Midbrain (tissue), 1 donor: ENCODE measurements at places on chromosomes 3 and 15.
A peak's percentile ranks its signal among the peaks of the same experiment; 100 is the strongest.

DNA sequence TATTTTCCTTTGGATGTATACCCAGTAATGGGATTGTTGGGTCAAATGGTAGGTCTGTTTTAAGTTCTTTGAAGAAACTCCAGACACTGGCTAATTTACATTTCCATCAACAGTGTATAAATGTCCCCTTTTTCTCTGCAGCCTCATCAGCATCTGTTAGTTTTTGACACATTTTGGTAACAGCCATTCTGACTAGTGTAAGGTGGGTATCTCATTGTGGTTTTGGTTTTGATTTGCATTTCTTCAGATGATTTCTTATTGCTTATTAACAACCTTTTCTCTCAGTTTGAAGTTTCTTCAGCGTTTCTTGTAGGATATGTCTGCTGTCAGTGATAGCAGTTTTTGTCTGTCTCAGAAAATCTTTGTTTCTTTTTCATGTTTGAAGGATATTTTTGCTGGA, 15.4 kb downstream of the GALK2 start:
- no peak for DNase-seq

DNA sequence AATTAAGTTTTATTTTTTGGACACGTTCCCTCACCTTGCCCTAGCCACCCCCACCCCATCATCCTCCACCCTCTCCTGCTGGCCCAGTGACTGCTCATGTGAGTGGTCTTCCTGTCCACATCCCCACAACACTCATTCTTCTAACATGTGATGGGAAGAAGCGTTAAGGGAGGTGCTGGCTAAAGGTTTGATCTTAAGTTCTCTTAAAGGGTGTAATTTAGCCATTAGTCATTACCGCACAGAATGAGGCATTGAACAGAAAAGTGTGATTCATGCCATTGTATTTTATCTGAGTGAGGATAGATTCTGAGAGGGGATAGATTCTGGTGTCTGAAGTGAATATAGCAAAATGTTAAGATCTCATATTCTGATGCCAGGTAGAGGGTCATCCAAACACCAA, 272.9 kb upstream of the TPM1 start:
- DNase-seq = no peak

- DNase-seq = no peak
Measured at GRCh38 chr15:50381438-50381837, 26.4 kb upstream of the GABPB1 start.

- no peak for DNase-seq
Measured at GRCh38 chr3:46672349-46672695, 21.2 kb downstream of the ALS2CL start.

- no peak for DNase-seq
Measured at GRCh38 chr3:23518441-23518840, 287.3 kb upstream of the UBE2E1 start.

DNA sequence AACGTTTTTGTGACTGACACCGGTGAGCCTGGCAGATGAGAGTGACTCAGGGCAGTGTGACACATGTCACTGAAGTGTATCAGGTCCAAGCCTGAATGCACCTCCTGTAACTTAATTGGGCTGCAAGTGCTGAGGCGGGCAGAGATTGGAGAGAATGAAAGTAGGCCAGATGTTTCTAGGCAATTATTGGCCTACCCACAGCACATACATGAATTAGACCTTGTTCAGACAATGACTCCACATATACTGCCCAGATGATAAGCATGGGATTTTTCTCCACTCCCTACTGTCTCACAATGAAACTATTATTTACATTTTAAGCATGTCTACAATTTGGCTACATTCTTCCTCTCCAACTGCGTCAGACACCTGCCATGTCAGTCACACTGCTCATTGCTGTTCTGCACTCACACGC, 187.3 kb upstream of the ZNF385D start:
- DNase-seq = no peak

DNA sequence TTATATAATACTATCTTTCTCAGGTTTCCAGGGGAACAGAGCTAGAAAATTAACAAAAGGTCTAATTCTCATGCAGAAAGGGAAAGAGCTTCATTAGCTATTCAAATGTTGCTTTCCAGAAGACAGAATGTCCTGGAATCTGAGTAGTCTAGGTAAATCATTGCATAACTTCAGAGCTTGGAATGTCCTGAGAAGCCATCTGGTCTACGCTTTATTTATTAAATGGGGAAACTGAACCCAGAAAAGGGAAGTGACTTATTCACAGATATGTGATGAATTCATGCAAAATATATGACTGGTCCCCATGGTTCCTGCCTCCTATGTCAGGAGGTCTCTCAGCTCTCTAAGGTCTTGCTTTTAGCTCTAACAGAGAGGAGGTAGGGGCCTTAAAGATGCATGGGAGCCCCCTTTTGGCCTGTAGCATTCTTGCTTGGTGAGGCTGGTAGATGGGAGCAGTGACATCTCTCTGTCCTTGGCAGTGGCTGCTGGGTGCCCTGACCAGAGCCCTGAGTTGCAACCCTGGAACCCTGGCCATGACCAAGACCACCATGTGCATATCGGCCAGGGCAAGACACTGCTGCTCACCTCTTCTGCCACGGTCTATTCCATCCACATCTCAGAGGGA, 99.2 kb downstream of the CEMIP start:
- peak; percentile 21 for DNase-seq

GRCh38 chr3:26281284-26281985, 341.1 kb upstream of the LRRC3B start:
- no peak for DNase-seq

DNA sequence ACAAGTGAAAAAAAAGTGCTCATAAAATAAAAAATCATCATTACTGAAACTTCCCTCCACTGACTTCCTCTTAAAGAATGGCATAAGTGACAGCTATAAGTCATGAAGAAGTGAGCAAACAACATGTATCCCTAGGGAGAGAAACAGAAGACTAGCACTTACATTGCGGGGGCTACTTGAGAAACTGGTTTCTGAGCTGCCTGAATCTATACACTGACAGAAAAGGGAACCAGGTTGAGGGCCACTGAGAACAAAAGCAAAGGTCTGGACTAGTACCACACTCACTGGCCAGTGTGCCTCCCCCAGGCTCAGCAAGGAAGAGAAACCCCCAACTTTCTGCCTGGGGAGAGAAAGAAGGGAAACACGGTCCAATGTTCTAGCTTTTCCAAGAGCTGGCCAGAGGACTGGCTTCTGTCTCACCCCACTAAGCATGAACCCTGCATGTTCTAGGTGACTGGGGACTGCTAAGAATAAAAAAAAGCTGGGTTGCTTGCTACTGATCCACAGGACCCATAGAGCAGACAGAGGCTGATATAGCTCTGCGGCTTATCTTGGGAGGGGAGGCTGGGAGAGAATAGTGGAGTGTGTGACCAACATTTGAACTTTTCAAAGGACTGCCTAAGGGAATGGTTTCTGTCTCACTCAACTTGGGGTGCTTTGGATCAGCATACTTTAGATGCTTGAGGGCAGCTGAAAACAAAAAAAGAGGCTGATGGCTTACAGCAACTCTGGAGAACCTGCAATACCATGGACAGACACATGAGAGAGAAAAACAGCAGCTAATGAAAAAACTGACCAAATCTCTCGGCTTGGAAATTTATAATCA, 8.1 kb downstream of the RAD18 start:
- no peak for DNase-seq

- no peak for DNase-seq
Measured at GRCh38 chr15:100192097-100193080, 149.4 kb downstream of the ADAMTS17 start.

DNA sequence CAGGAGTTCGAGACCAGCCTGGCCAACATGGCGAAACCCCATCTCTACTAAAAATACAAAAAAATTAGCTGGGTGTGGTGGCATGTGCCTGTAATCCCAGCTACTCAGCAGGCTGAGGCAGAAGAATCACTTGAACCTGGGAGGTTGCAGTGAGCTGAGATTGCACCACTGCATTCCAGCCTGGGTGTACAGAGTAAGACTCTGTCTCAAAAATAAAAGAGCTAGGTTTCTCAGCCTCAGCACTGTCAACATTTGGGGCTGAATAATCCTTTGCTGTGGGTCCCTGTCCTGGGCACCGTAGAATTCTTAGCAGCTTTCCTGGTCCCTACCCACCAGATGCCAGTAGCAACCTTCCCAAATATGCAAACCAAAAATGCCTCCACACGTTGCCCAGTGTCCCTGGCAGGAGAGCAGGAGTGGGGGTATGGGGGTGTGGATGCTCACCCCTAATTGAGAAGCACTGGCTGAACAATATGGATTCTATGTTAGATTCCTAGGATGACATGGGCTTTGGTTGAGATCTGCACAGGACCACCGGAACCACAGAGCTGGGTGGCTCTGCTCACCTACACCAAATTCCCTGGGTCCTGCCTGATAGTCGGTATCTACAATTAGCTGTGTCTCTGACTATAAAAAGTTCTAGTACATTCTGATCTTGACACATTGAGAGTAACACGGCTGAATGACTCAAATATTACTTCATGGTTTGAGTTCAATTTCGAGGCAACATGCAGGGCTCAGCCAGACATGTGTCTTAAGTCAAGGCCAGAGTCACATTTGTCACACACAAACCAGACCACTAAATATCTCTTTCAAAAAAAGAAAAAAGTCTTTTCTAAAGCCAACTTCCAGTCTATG, 577.0 kb upstream of the MDFIC2 start:
- no peak for DNase-seq

DNA sequence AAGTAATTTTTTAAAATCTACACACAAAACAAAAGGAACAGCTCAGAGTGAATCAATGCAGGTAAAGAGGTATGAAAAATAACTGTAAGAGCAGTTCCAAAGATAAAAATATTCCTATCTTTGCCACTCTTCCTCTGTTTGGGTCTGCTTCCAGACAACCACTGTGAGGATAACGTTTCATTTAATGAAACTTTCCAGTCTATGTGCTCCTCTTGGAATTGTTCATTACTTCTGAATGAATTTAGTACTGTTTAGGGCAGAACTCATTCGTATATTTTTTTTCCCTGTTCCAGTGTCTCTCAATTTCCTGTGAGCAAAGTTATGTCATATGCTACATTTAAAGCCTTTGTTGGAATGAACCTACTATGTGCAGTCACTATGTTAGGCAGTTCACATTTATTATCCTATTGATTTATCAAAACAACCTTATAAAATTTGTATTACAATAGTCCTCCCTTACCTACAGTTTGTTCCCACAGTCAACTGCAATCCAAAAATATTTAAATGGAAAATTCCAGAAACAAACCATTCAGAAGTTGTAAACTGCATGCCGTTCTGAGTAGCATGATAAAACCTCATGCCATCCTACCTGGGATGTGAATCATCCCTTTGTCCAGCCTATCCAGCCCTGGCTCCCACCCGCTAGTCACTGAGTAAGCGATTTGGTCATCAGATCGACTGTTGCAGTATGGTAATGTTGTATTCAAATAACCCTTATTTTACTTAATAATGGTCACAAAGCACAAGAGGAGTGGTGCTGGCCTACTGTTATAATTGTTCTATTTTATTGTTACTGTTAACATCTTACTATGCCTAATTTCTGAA, 98.1 kb downstream of the TMCC1 start:
- DNase-seq = no peak

DNA sequence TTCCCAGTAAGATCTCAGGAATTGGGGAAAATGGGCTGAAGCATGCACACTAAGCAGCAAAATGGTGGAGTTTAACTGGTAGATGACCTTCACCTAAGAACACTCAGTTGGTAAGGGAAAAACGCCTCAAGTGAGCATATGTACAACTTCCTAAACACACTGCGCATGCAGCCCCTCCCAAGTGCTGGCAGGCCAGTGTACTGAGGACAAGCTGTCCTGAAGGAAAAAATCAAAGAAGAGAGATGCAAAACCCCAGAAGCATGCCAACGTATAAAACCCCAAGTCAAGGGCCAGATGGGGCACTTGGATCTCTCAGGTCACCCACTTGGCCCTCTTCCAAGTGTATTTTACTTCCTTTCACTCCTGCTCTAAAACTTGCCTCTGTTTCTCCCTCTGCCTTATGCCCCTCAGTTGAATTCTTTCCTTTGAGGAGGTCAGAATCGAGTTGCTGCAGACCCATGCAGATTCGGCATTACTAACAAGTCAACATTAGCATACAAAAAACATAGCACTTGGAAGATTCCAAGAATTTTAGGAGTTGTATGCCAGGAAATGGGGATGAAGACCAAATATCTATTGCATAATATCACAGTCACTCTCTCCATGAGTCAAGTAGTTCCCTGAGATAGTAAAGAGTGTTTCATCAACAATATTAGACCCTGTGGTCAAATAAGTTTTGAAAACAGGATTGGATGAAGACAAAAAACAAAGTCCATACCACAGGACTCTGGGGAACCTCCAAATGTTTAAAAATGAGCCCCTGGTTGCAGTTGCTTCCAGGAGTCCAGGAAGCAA, 10.8 kb upstream of the FYCO1 start:
- no peak for DNase-seq

GRCh38 chr3:42254566-42254965, 11.4 kb downstream of the CCK start:
- DNase-seq = no peak

DNA sequence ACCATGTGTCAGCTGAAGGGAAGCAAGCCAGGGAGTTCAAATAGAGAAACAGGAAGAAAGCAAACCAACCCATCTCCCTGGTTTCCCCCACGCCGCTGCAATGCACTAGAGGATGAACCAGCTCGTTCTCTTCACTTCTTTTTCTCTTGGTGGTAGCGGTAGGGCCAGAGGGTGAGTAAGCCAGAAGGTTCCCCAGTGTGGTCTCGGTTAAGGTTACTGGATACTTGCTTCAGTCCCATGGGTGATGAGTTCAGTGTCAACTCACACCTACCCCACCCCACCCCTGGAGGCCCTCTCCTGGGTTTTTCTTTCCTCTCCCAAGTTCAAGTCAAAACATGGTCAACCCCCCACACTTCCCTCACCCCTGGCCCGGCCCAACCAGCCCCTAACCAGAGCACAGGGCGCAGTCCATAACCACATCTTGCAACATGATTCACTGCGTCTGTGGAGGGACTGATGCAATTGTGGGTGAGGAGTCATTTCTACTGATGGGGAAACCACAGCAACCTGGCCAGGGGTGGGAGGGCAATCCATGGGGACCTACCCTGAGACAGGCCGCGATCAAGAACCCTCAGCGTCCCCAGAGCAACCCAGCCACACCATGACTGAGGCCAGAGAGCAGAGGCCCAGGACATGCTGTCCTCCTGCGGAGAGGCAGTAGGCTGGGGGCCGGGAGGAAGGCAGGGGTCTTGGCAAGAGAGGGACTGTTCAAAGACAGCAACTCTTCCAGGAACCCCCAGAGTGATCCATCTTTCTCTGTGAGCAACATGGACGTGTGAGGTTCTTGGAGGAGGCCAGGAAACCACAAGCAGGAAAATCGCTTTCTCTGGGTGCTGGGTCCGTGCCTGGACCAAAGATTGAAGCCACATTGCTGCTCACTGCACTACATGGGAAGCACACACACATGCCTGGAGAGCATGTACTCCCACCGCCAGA, 276.6 kb downstream of the UACA start:
- no peak for DNase-seq

DNA sequence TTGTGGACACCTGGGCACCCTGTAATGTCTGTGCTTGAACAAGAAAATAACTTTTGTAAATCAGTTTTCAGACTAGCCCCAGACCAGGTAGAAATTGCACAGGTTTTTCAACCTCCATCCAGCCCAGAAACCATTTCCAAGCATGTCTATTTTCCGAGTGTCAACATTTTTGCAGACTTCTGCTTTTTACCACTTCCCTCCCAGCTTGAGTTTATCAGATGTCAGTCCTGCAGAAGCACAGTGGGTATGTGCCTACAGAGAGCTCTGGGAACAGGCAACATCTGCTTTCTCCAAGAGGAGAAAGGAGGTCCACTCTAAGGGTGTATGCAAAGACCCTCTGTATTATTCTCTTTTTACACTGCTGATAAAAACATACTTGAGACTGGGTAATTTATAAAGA, 83.9 kb downstream of the LRRK1 start:
- no peak for DNase-seq

- DNase-seq = no peak
Measured at GRCh38 chr3:66394753-66395249, 106.0 kb downstream of the LRIG1 start.
